Stimulated activated CD8-positive, alpha-beta memory T cell treated with anti-CD3 and anti-CD28 coated beads, Interleukin-15, amount 100 ng/mL, for 24 hours (primary cell): ENCODE measurements at places on chromosomes 5 and 9.

- DNase-seq = no peak
These were observed 25.1 kb downstream of the ZNF474 start for GRCh38 chr5:122154491-122154890.

DNA sequence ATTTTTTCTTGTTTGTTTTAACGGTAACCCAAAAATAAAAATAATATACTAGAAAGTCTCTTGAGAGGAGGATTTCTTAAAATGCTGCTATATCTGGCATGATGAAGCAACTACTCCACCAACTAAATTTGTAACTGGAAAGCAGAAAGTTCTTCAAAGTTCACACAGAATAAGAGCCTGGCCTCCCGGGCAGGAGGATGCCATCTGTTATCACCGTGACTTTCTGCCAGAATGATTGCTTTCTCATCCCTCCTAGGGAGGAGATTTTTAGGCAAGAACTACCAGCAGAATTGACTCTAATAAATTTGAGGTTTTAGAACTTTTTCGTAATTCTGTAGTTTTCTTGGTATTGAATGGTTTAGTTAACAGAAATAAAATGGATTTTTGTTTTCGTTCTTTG is 464.6 kb upstream of the ACTBL2 start:
- no peak for DNase-seq

GRCh38 chr5:777756-778161 is 6.8 kb downstream of the ZDHHC11B start:
- no peak for DNase-seq

DNA sequence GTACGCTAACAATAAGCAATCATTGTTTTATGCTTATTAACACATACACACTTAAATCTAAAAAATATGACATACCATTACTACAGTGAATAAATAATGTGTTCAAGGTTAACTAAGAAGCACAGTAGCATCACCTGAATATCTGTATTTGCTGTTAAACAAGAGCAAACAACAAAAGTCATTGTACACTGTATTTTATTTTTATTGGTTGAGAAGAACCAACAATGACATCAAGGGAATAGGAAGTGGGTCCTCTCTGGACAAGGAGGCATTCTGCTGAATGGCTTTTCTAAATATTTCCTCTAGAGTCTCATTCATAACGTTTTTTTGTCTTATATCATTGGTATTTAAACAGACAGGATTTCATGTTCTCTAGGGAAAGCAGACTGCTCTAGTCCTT is 460.4 kb downstream of the CDH9 start:
- DNase-seq = no peak

DNA sequence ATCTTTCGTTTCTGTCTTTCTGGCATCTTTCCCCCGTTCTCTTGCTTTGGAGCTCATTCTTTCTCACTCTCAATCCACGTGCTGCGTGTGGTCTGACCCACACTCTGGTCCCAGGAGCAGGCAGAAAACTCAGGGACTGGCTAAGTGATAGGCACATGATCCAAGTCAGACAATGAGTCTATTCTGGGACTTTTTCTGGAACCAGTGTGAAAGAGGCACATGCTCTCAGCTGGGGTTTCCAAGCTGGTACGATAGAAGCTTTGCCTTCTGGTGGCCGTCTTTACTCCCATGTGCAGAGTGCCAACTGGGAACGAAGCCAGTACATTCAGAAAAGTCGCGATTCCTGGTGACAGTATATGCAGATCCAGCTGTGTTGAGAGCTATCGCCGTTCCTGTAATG is 94.4 kb downstream of the PDZD2 start:
- no peak for DNase-seq

DNA sequence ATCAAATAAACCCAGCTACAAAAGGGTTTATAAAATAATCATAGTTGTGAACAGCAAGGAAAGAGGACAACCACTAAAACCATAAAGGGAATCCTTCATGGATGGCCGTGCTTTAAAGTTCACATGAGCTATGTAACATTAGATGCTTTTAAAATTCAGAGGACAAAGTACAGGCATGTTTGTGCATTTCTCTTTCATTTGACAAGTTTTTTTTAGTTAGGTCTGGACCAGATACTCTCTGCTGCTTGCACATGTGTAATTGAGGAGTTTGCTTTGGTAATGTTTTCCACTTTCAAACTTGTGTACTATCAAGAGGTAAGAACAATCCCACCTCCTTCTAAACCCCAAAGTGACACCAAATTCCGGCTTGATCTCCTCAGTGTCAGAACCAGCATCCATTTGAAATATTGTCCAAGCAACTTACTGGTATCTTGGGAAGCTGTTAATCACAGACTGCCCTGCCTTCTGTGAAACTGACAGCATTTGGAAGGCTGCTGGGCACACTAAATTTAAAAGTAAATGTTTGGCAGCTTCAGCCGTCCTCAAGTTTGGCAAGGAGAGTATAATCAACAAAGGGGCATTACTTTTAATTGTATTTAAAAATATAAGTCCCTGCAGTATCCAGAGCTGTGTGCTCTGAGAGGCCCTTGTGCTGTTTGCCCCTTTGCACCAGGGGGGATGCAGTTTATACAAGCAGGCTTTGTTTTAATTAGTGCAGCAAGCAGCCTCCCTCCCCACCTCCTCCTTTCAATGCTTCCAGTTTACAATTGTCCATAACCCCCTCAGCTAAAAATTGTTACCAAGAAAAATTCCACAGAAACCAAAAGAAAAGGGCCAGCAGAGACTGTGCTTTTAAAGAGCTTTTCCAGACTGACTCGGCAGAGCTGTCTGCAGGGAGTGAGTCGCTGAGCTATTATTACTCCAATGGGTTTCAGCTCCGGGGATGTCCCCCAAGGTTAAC is 328.3 kb upstream of the MPDZ start:
- no peak for DNase-seq

DNA sequence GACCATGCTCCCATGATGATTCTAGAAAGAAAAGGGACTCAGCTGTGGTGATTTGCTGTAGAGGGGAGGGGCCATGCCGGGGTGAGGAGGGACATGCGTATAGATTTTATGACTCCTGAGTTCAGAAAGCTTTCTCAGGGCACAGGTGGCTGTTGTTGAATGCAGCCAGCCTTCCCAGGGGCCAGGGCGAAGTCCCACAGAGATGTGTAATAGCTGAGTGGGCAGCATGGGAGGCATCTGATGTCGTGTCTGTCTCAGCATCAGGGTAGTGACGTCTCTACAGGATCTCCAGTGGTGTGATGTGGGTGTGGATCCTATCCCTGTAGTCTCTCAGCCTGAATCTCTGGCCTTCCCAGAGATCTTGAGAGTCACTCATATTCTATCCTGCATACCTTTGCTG is 7.8 kb upstream of the BOD1 start:
- no peak for DNase-seq

DNA sequence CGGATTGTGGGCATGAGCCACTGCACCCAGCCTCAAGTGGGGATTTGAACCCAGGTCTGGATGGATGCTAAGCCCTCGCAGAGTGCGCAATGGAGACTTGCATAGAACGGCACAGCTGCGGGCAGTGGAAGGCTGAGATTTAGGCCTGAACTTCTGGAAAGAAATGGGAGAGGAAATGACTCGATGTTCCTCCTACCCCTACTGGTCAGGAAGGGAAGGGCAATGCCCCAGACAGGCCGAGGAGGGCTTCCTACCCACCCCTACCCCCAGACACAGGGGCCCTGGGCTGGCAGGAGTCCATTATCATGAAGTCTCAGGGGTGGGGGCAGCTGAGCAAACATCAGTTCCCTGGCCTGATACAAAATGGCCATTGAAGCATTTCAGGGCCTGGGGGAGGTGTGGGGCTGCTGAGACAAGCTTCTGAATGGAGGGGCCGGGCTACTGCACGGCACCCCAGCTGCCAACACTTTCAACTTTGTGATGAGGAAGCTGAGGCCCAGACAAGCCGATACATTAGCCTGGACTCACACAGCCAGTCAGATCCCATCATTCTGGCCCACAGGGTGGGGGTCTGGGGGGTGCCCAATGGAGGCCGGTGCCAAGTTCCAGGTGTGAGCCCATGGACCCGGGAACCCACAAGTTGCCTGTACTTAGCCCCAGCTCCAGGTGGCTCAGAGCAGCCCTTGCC is 13.5 kb upstream of the WDR38 start:
- no peak for DNase-seq

GRCh38 chr5:121296356-121296755 is 555.3 kb upstream of the FTMT start:
- no peak for DNase-seq

DNA sequence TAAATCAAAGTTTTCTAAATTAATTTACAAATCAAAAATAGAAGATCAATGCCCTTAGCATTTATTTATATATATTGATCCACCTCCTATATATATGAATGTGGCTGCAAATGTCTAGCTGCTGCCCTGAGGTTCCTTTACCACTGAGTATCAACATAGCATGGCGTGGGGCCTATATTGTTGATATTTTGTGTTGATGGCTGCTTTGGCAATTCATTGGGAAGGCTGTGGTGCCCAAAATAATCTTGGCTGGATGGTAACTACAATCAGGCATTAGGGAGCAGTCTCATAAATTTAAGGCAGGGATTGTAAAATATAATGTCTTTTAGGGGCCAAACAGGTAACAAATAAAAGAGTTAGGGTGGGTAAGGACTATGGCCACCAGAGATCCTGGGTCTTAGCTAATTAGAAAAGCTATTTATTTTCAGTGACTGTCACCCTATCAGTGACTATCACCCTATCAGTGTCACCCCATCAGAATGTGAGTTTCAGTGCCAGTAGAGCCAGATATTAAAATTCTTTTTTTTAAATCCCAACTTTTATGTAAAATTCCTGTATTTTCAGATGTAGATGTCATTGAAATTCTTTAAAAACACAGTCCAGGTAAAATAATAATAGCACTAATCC is 190.7 kb upstream of the PCSK5 start:
- no peak for DNase-seq

- no peak for DNase-seq
These were observed 1.2 kb upstream of the CKS2 start for GRCh38 chr9:89309608-89310474.

GRCh38 chr9:133971121-133971951 is 20.8 kb downstream of the VAV2 start:
- no peak for DNase-seq

- DNase-seq = no peak
These were observed 46.9 kb downstream of the AHRR start for GRCh38 chr5:368183-369084.
